Left lung (tissue), 14 donors: ENCODE measurements at places on chromosomes 7 and 10. TPM values are rescaled to one million over a fixed set of nuclear protein-coding genes. Genes with fewer than 3 reads are reported as not detected.

DNA sequence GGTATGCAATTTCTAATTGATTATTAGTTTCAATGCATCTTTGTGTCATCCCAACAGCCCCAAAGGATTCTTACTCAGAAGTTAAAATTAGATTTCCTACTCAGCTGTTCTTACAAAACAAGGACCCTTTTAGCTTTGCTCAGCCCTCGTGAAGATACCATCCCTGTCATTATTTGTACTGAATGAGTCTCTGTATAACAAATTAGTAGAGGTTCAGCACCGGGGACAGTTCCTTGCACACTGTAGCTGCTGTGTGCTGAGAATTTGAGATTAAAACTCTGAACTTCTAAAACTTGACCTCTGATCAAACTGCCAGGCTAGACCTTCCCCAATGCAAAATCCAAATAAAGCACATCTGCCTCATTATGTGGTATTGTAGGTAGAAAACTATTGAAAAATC is 299.1 kb downstream of the LHFPL3 start:
- H3K4me1 ChIP-seq, result no peaks in the 10 kb centered on the region
- no peak overlapping the region for H3K4me3 ChIP-seq
- H3K27me3 ChIP-seq, result no peaks in the 10 kb centered on the region
- DNase-seq, result no peak
- no peaks in the 10 kb centered on the region for H3K36me3 ChIP-seq

DNA sequence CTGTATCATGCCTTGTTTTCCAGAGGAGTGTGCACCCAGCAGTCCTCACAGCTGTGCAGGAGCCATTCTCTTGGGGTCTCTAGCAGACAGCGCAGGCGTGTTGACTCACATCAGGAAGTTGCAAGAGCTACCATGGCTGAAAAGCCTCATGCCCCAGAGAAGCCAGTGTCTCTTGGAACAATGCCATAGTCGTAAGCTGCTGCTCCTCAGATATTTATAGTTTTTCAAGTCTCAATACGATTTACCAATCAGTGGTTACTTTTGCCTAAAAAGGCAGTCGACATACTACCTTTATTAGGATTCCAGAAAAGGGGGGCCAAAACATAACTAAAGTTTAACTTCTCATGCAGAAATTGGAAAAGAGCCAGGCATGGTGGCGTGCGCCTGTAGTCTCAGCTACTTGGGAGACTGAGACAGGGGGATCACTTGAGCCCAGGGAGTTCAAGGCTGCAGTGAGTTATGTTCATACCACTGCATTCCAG is 407.7 kb downstream of the PARD3 start:
- no peak overlapping the region for H3K27ac ChIP-seq
- no peak overlapping the region for H3K4me3 ChIP-seq
- peaks cover 10% of the 10 kb centered on the region for H3K4me1 ChIP-seq
- DNase-seq, result no peak
- H3K36me3 ChIP-seq, result no peaks in the 10 kb centered on the region

GRCh38 chr7:103106005-103106702 is 31.2 kb downstream of the ARMC10 start:
- no peak overlapping the region for H3K4me3 ChIP-seq
- H3K27me3 ChIP-seq, result no peaks in the 10 kb centered on the region

GRCh38 chr7:68073701-68074100 is 1077.1 kb downstream of the TYW1 start:
- H3K36me3 ChIP-seq, result no peaks in the 10 kb centered on the region
- DNase-seq, result no peak
- H3K4me1 ChIP-seq, result no peaks in the 10 kb centered on the region
- H3K27me3 ChIP-seq, result no peaks in the 10 kb centered on the region
- no peak overlapping the region for H3K27ac ChIP-seq

The ANKRD30A gene
- total RNA-seq, result not detected

The MRLN gene
- not detected for total RNA-seq

The ELN gene
- total RNA-seq, result 673 TPM
